Naive thymus-derived CD4-positive, alpha-beta T cell (primary cell): ENCODE measurements at places on chromosomes 12 and 14. TPM values are rescaled to one million over a fixed set of nuclear protein-coding genes. Genes with fewer than 3 reads are reported as not detected.

ANP32D gene
- total RNA-seq, result not detected in 2 replicates

CLEC7A gene
- total RNA-seq, result 12.8 TPM

CPNE6 gene
- total RNA-seq, result 0.12 TPM in 1 of 2 replicates, not detected in the other

CLECL1 gene
- total RNA-seq, result 0.43 TPM

PTHLH gene
- not detected for total RNA-seq

EPS8 gene
- 3.1 TPM for total RNA-seq

CISTR gene
- total RNA-seq, result not detected

PRH2 gene
- total RNA-seq, result not detected

CNIH1 gene
- total RNA-seq, result 83.1 and 87.9 TPM in 2 replicates

TAS2R9 gene
- 0.20 TPM in 1 of 2 replicates, not detected in the other for total RNA-seq

EEA1 gene
- 20.9 TPM for total RNA-seq

LRP1 gene
- 10.5 TPM for total RNA-seq

GRCh38 chr12:45638386-45638785 is 91.1 kb upstream of the ARID2 start:
- no peak overlapping the region for H3K27ac ChIP-seq
- no peaks in the 10 kb centered on the region for H3K36me3 ChIP-seq
- H3K27me3 ChIP-seq, result no peaks in the 10 kb centered on the region
- DNase-seq, result no peak
- H3K4me3 ChIP-seq, result no peak overlapping the region

GRCh38 chr14:96852823-96853422 is 55.7 kb downstream of the VRK1 start:
- peak; percentile 7 for DNase-seq
- H3K27ac ChIP-seq, result no peak overlapping the region
- H3K27me3 ChIP-seq, result no peaks in the 10 kb centered on the region
- H3K4me1 ChIP-seq, result no peaks in the 10 kb centered on the region

DNA sequence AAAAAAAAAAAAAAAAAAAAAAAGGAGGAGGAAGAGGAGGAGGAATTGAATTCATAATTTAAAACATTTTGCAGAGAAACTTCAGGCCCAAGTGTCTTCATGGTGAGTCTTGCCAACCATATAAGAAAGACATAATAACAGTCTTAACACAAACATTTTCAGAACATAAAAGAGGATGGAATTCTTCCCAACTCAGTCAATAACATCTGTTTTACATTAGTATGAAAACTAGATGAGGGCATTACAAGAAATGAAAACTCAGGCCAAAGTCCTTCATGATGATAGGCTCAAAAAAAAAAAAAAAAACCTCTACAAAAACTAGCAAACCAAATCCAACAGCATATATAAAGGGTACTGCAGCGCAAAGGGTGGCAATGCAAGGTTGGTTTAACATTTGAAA is 151.6 kb downstream of the FOXA1 start:
- no peaks in the 10 kb centered on the region for H3K4me1 ChIP-seq
- no peak for DNase-seq
- H3K27ac ChIP-seq, result no peak overlapping the region
- no peaks in the 10 kb centered on the region for H3K36me3 ChIP-seq
- no peak overlapping the region for H3K4me3 ChIP-seq

DNA sequence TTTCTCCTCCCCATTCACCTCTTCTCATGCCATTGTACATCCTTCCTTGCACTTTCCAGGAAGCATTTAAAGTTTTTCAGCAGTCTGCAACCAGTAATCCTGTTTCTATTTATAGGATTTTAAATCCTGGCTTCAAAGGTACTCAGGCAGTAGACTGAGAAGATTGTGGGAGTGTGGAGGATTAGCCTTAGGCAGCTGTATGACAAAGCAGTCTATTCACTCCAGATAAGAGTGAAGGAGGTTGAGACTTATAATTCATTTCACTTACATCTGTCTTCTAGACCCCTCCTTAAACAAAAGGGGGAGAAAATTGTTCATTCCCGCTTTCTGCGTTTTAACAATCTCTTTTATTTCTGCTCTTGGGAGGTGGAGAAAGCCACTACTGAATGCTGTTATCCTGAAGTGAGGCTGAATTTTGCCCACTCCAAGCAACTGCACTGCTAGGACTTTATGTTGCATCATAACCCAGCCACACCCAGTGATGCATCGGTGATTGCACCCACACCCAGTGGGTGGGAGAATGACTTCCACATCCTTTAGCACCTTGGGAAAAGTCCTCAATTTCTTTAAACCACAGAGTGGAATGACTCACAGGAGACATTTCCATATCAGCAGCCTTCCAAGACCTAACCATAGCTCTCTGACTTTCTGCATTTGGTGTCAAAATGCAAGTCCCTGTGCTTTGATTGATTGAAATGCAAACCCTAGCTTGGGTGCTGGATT is 382.5 kb upstream of the ATP2B1 start:
- H3K36me3 ChIP-seq, result no peaks in the 10 kb centered on the region
- H3K27ac ChIP-seq, result no peak overlapping the region
- DNase-seq, result no peak
- no peaks in the 10 kb centered on the region for H3K4me1 ChIP-seq
- no peaks in the 10 kb centered on the region for H3K27me3 ChIP-seq

DNA sequence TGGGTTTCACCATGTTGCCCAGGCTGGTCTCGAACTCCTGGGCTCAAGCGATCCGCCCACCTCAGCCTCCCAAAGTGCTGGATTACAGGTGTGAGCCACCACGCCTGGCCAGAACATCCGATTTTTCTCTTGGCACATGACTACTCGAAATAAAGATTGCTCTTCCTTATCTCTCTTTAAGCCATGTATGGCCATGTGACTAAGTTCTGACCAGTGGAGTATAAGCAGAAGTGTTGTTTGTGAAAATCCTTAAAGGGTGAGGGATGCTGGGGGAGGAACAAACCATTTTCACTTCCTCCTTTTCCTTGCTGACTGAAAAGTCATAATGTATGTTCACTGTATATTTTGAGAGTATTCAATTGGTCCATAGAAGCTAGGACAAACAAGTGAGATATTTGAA is 50.7 kb upstream of the ATF7IP start:
- H3K4me1 ChIP-seq, result no peaks in the 10 kb centered on the region
- DNase-seq, result no peak
- no peaks in the 10 kb centered on the region for H3K27me3 ChIP-seq
- no peaks in the 10 kb centered on the region for H3K36me3 ChIP-seq
- no peak overlapping the region for H3K27ac ChIP-seq

- H3K36me3 ChIP-seq, result no peaks in the 10 kb centered on the region
- no peak overlapping the region for H3K27ac ChIP-seq
- H3K4me3 ChIP-seq, result no peak overlapping the region
- no peaks in the 10 kb centered on the region for H3K4me1 ChIP-seq
Observed at GRCh38 chr12:46675736-46676135, 150.1 kb downstream of the SLC38A4 start.

GRCh38 chr14:68418174-68419118 is 374.4 kb downstream of the ZFP36L1 start:
- no peak for DNase-seq
- H3K4me3 ChIP-seq, result no peak overlapping the region
- H3K36me3 ChIP-seq, result no peaks in the 10 kb centered on the region
- H3K4me1 ChIP-seq, result peaks cover 9% of the 10 kb centered on the region

GRCh38 chr12:122793685-122794106 is 19.3 kb downstream of the CCDC62 start:
- no peak overlapping the region for H3K27ac ChIP-seq
- DNase-seq, result no peak
- H3K4me1 ChIP-seq, result no peaks in the 10 kb centered on the region
- H3K4me3 ChIP-seq, result no peak overlapping the region
- H3K36me3 ChIP-seq, result no peaks in the 10 kb centered on the region

DNA sequence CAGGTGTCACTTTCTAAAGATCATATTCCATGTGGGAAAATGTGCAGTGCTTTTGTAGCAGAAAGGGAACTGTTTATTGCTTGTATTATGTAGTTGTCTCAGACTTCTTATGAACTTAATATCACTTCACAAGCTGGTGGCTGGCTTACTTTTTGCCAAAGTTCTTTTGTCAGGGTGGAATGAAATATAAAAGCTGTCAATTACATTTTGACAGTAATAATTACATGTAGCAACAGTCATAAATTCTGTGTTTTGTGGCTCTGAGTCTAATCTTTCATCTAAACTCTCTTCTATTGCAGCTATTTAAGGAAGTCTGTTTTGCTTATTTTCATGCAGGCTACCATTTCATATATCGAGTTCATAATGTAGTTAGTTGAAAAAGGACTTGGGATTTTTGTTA is 106.6 kb downstream of the OTOGL start:
- no peak overlapping the region for H3K27ac ChIP-seq
- H3K27me3 ChIP-seq, result no peaks in the 10 kb centered on the region

DNA sequence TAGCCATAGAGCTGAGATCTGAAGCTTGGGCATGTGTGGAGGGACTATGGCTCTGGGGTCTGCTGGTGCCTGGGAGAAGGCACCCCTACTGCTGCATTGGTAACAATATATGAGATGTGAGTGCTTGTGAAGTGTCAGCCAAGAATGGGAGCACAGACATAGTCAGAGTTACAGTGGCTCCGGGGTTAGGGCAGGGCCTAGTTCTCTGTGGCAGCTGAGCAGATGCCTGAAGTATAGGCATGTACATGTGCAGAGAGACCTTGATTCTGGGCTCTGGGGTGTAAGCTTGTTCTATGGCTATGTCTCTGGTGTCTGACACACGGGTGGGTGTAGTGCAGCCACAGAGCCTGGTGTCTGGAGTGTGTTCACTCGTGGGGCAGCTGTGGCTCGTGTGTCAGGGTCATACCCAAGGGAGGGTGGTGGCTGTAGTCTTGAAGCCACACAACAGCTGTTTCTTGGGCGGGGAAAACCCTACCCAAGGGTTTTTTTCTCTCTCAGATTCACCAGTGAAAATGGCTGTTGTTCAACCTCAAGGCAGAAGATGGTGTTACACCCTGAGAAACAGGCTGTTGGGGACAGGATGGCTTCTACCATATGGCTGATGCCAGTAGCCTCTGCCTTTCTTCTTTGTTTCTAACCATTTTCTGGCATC is 11.9 kb upstream of the TCL1A start:
- no peak overlapping the region for H3K4me3 ChIP-seq
- no peak for DNase-seq
- H3K27me3 ChIP-seq, result no peaks in the 10 kb centered on the region
- no peaks in the 10 kb centered on the region for H3K4me1 ChIP-seq
- no peak overlapping the region for H3K27ac ChIP-seq

- H3K36me3 ChIP-seq, result no peaks in the 10 kb centered on the region
- no peaks in the 10 kb centered on the region for H3K27me3 ChIP-seq
Observed at GRCh38 chr12:106493531-106493930, 89.3 kb upstream of the RFX4 start.

DNA sequence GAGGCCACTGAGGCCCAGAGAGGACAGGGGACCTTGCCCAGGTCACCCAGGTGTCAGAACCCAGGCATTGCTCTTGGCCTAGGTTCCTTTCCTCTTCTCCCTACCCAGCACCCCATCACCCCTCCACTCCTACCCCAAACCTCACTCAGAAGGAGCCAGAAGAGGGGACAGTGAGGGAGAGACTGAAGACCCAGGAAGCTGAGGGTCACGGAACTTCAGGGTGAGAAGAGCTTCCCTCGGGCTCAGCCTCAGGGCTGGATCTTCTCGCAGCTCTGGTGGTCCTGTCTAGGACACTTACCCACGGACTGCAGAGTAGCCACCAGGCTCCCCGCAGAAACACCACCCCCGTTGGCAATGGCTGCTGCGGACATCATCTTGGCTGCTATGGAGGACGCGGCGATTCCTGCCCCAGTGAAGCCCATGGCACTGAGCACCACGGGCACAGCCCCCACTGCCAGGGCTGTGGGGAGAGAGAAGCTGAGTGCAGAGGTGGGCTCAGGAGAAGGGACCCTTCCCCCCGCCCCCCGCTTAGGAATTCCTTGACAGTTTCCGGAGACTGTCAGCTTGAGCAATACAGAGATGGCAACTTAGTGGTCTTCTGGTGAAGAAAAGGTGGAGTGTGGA is 1.1 kb downstream of the IFI27L2 start:
- no peaks in the 10 kb centered on the region for H3K36me3 ChIP-seq
- no peak overlapping the region for H3K4me3 ChIP-seq
- no peaks in the 10 kb centered on the region for H3K27me3 ChIP-seq
- H3K4me1 ChIP-seq, result peaks cover 12% of the 10 kb centered on the region

DNA sequence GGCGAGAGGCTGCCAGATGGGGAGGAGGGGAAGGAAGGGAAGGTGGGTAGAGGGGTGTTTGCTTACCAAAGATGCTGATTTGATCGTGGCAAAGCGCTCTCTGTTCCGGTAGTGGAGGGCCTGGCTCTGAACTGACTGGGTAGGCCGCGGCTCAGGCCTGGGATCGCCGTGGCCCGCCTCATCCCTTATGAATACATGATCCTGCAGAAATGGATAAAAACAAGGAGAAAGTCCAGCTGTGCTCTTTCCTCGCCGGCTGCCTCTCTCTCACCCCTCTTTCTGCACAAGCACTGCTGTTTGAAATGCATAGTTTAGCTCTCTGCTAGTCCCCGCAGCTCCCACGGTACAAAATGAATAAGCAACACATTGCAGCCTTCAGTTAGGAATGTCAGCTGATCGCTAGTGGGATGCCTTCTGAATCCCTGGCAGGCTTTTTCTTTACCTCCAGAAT is 53.8 kb downstream of the PEBP1 start:
- H3K27me3 ChIP-seq, result no peaks in the 10 kb centered on the region
- peaks cover 6% of the 10 kb centered on the region for H3K36me3 ChIP-seq
- no peak overlapping the region for H3K4me3 ChIP-seq
- DNase-seq, result no peak
- H3K27ac ChIP-seq, result no peak overlapping the region

- H3K27me3 ChIP-seq, result no peaks in the 10 kb centered on the region
- DNase-seq, result no peak
- H3K4me1 ChIP-seq, result peaks cover 42% of the 10 kb centered on the region
Observed at GRCh38 chr12:124456652-124457152, 110.7 kb downstream of the NCOR2 start.

- peak overlapping the region; percentile 87 for H3K4me3 ChIP-seq
- peak; percentile 78 for DNase-seq
- H3K4me1 ChIP-seq, result no peaks in the 10 kb centered on the region
- no peaks in the 10 kb centered on the region for H3K27me3 ChIP-seq
- peaks cover 26% of the 10 kb centered on the region for H3K36me3 ChIP-seq
Observed at GRCh38 chr12:6792522-6793201, 3.3 kb downstream of the CD4 start.

DNA sequence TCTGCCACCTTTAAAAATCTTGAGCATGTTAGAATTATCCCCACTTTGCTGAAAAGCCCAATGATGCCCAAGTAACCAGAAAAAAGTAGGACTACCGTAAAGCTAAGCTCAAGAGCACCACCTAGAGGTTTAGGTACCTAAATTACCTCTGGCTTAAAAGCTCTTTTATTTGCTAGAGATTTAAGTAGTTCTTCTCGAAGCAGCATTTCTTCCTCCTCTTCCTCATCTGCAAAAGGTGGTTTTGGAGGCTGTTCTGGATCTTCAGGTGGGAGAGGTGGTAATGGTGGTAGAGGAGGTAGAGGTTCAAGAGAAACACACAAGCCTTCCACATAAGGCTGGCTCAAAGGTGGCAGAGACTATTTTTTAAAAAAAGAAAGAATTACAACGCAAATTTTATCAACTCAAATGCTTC is 26.9 kb downstream of the ZFC3H1 start:
- DNase-seq, result no peak
- H3K27me3 ChIP-seq, result no peaks in the 10 kb centered on the region
- H3K4me1 ChIP-seq, result no peaks in the 10 kb centered on the region
- no peak overlapping the region for H3K27ac ChIP-seq
- H3K4me3 ChIP-seq, result no peak overlapping the region
